Central memory CD8-positive, alpha-beta T cell (primary cell): ENCODE measurements at places on chromosomes 5 and 9.

GRCh38 chr5:166803058-166803457 is 1488.4 kb upstream of the WWC1 start:
- no peak overlapping the region for H3K27ac ChIP-seq
- no peak for DNase-seq
- H3K4me3 ChIP-seq = no peak overlapping the region
- no peaks in the 10 kb centered on the region for H3K4me1 ChIP-seq
- peaks cover 3% of the 10 kb centered on the region for H3K36me3 ChIP-seq
- no peaks in the 10 kb centered on the region for H3K27me3 ChIP-seq

DNA sequence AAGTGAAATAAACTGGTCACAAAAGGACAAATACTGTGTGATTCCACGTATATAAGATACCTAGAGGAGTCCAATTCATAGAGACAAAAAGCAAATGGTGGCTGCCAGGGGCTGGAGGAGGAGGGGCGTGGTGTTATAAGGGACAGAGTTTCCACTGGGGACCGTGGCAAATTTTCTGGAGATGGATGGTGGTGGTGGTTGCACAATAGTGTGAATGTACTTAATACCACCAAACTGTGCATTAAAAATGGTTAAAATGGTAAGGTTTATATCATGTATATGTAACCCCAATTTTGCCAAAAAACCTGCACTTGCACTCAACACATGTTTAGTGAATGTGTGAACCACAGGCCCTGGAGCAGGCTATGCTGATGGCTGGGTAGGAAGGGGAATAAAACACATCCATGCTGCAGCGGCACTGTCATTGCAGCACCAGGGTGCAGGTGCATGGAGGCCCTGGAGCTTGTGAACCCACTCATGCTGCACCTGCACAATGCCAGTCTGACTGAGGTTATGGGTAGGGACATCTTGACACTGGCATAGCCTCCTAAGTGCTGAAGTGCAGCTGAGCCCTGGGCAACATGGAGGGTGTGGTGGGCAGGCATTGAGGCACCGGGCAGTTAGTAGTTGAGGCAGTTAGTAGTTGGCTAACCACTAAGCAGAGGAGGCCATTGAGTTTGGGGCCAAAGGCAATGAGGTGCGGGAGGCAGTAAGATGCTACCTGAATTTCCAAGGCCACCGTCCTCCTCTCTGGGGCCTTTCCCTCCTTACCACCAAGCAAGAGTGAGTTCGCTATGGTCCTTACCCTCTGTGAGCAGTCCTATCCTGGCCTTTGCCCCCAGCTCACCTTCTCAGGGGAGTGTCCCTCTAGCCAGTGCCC is 3.5 kb upstream of the PHF2 start:
- no peak overlapping the region for H3K27ac ChIP-seq
- no peak for DNase-seq
- H3K36me3 ChIP-seq = peaks cover 12% of the 10 kb centered on the region
- peaks cover 25% of the 10 kb centered on the region for H3K4me1 ChIP-seq

GRCh38 chr9:96186591-96187011 is 115.4 kb downstream of the HSD17B3 start:
- no peak overlapping the region for H3K27ac ChIP-seq
- H3K4me1 ChIP-seq = no peaks in the 10 kb centered on the region
- H3K36me3 ChIP-seq = peaks cover 4% of the 10 kb centered on the region

GRCh38 chr5:157689942-157690689 is 18.8 kb downstream of the C5orf52 start:
- H3K27ac ChIP-seq = no peak overlapping the region
- no peak overlapping the region for H3K4me3 ChIP-seq
- peaks cover 2% of the 10 kb centered on the region for H3K36me3 ChIP-seq
- peaks cover 3% of the 10 kb centered on the region for H3K27me3 ChIP-seq
- H3K4me1 ChIP-seq = no peaks in the 10 kb centered on the region
- DNase-seq = no peak

DNA sequence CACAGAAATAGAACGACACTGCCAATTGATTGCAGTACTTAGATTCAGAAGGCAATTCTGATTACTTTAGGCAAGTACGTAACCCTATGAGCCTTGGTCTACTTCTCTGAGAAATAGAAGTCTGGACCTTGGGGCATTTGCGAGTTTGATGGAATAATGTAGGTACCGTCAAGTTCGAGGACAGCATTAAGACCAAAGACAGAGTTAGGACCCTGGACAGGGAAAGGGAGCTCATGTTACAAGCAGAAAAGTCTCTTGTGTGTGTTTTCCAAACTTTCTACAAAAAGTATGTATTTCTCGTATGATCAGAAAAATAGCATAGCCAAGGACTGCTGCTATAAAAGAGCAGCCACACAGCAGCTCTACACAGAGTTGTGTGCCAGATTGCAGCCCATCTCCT is 20.1 kb downstream of the CCDC180 start:
- H3K36me3 ChIP-seq = peaks cover 10% of the 10 kb centered on the region
- no peak overlapping the region for H3K27ac ChIP-seq
- DNase-seq = no peak

DNA sequence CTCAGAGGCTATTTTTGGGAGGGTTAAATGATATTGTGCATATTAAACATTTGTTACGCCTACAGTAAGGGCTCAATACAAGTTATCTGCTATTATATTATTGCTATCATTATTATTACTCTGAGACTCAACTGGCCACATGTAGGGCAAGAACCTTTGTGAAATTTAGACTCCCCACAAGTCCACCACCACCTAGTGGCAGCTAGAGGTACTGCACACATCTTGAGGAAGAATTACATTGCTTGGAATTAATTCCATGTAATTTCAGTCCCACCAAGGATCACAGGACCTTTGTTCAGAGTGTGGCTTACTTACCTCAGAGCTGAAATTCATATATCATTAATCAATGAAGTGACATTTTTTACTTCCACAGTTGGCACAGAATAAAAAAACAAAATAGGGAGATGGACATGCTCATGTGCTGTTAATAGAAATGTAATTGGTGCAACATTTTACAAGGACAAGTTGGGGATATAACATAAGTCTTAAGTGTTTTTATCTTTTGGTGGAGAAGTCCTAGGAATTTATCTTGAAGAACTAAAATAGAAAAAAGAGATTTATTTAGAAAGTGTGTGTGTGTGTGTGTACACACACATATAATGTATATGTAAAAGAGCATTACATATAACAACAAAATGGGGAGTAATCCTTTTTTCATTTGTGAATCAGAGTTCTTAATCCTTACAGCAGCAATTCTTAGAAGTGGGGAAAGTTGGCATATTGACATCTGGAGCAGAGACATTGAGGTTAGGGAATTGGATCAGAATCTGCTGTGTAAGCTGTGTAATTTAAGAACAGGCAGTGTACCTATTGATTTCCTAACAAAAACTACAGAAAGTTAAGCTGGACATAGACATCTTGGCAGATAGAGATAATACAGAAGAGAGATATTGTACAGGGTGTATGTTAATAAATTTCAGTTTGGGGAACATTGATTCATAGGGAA is 11.2 kb downstream of the MSANTD3 start:
- no peak overlapping the region for H3K4me3 ChIP-seq
- H3K27me3 ChIP-seq = no peaks in the 10 kb centered on the region
- peaks cover 16% of the 10 kb centered on the region for H3K36me3 ChIP-seq
- no peak overlapping the region for H3K27ac ChIP-seq
- H3K4me1 ChIP-seq = peaks cover 16% of the 10 kb centered on the region
- DNase-seq = peak; percentile 48

- DNase-seq = no peak
- no peak overlapping the region for H3K4me3 ChIP-seq
- no peaks in the 10 kb centered on the region for H3K4me1 ChIP-seq
These were observed 49.0 kb downstream of the SGCD start for GRCh38 chr5:156375895-156376495.

- H3K27me3 ChIP-seq = no peaks in the 10 kb centered on the region
- H3K27ac ChIP-seq = peak overlapping the region; percentile 80
- H3K36me3 ChIP-seq = peaks cover 83% of the 10 kb centered on the region
- H3K4me3 ChIP-seq = no peak overlapping the region
These were observed 14.8 kb downstream of the SUB1 start for GRCh38 chr5:32600054-32600622.
